Stimulated activated CD8-positive, alpha-beta memory T cell treated with anti-CD3 and anti-CD28 coated beads, Interleukin-4, amount 100 ng/mL, for 1 hour (primary cell): ENCODE measurements at places on chromosomes 2 and 18.

- DNase-seq = no peak
Observed at GRCh38 chr2:118333664-118334063, 245.4 kb downstream of the INSIG2 start.

DNA sequence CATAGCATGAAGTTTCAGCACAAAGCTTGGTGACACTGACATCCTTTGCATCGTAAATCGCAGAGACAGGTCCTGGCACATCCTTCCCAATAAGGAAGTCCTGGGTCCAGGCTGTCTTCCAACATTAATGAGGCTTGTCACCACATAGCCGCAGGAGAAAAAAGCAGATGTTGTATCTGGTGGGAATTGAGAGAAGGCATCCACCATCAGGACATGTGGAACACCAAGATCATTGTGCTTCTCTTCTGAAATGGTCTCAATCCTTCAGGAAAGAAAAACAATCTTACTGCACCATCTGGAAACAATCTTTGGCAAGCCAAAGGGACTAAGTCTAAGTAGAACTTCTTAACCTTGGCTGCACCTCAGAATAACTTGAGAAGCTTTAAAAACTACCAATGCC is 119.0 kb upstream of the ARHGAP28 start:
- DNase-seq = no peak

GRCh38 chr2:64562148-64562784 is 38.1 kb downstream of the AFTPH start:
- DNase-seq = no peak

DNA sequence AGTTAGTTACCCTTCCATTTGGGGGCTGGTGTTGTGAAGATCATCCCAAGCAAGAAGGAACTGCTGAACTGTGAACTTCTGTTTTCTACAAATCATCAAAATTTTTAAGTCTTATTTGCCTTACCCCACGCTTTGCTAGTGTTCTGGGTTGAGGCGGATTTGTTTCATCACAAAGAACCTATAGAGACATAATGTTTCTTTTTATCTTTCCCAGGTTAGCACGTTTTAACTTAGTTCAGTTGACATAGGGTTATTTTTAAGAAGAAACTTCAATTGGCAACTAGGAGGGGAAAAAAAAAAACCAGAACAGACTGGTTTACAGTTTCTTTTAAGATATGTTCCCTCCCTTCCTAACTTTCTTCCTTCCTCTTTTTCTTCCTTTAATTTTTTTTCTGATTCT is 31.1 kb upstream of the CERS6 start:
- DNase-seq = no peak

DNA sequence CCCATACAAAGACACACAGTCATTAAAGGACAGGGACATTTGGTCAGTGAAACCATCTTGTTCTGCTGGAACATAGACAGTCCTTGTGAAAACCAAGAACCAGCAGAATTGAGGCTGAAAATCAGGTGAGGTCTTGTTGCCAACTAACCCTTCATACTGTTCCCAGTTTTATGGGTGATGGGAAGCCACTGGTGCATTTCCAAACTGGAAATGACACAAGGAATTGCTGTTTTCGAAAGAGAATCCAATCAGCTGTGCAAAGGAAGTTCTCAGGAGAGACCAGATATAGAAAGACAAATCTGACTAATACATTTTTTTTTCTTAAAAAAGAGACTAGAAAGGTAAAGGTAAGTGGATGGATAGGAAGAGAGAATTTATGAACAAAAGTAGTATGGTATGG is 948.2 kb downstream of the TSN start:
- DNase-seq = no peak

GRCh38 chr2:73386894-73387636 is 1.4 kb downstream of the ALMS1 start:
- DNase-seq = no peak

- no peak for DNase-seq
Observed at GRCh38 chr2:35986871-35987270, 368.7 kb upstream of the CRIM1 start.

GRCh38 chr2:215958257-215958656 is 55.1 kb downstream of the MREG start:
- no peak for DNase-seq

GRCh38 chr2:168247341-168248261 is at the start of gene STK39:
Gene STK39, minus strand, starts transcription at chr2:168247595. Its CDS starts 160 bp downstream, at chr2:168247435.
- DNase-seq = peak; percentile 50

- no peak for DNase-seq
Observed at GRCh38 chr2:235577404-235578330, 83.8 kb downstream of the AGAP1 start.

DNA sequence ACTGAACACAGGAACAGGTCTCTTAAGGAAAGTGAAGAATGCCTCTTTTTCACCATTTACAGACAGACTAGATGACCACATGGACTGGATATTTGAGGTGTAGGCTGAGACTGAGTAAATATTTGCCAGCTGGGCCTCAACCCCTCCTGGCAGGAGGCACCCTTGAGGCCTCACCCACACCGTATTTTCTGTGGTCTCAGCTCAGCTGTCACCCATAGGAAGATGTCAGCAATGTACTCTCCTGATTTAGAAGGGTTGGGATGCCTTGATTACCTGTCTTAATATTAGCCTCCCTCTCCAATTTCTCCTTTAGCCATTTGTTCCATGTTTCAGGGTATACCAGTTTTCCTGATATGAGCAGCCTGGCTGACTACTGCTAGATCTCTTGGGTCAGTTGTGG is 20.3 kb downstream of the ADCYAP1 start:
- no peak for DNase-seq

GRCh38 chr18:46567196-46567595 is 89.8 kb downstream of the LOXHD1 start:
- no peak for DNase-seq

DNA sequence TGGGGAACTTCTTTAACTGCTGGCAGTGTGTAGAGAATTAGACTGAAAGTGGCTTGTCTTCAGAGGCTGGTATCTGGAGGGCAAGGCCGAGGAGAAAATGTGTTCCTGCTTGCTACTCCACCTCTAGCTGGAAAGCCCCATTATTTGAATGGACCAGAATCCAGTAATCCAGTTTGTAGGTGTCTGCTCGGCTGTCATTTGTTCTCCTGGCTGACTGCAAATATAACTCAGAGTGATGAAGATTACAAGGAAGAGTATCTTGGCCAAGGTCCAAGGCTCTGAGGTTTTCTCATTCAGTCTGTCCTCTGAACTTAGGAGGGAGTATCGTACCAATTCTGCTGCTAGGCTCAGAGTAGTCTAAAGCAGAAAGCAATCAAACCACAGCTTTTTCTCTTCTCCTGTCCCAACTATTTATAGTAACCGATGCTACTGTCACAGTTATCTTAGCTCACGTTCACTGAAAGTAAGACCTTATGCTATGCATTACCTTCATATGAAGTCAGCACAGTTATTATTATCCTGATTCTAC is 228.6 kb downstream of the SETBP1 start:
- no peak for DNase-seq

- peak; percentile 29 for DNase-seq
Observed at GRCh38 chr2:240437861-240438809, 2.7 kb downstream of the GPC1 start.

DNA sequence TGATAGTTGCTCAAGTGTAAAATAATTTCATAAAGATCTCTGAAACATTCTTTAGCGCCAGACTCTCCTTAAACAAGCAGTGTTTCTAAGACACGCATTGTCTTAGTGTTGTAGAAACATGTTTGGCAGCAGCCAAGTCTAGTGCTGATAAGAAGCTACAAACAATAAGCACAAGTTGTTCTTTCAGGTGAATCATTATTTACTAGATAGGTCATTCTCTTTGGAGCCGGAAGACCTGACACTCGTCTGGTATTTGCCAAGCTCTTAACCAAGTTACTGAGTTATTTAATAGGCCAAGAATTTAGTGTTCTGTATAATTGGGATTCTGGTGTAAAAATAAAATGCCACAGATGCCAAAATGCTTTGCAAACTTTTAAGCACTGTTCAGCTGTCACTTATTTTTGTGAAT is 852.1 kb downstream of the CPS1 start:
- no peak for DNase-seq

- DNase-seq = no peak
Observed at GRCh38 chr2:105834931-105835330, 90.2 kb downstream of the NCK2 start.

DNA sequence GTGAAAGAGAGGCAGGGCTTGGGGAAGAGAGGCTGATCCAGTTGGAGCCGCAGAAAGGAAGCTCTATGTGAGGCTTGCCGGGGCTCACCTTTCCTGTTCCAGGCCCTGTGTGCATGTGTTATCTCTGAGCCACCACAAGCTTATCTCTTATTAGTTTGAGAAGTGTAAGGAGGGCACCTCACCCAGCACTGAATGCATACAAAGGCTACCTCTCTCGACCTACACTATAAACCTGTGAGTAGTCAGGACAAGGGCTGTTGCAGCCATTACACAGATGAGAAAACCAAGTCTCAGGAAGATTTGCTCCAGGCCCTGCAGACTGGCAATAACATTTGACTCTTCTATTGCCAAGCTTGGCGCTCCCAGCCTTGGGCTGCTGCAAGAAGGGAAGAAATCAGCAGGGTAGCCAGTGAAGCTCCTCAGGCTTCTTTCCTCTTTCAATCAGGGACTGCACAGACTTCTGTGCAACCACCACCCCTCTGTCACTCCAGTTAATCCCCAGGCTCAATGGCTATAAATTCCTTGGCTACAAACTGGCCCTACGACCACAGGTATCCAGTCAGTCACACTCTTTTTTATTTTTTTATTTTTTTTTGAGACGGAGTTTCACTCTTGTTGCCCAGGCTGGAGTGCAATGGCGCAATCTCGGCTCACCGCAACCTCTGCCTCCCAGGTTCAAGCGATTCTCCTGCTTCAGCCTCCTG is 73.8 kb downstream of the CLHC1 start:
- DNase-seq = no peak

DNA sequence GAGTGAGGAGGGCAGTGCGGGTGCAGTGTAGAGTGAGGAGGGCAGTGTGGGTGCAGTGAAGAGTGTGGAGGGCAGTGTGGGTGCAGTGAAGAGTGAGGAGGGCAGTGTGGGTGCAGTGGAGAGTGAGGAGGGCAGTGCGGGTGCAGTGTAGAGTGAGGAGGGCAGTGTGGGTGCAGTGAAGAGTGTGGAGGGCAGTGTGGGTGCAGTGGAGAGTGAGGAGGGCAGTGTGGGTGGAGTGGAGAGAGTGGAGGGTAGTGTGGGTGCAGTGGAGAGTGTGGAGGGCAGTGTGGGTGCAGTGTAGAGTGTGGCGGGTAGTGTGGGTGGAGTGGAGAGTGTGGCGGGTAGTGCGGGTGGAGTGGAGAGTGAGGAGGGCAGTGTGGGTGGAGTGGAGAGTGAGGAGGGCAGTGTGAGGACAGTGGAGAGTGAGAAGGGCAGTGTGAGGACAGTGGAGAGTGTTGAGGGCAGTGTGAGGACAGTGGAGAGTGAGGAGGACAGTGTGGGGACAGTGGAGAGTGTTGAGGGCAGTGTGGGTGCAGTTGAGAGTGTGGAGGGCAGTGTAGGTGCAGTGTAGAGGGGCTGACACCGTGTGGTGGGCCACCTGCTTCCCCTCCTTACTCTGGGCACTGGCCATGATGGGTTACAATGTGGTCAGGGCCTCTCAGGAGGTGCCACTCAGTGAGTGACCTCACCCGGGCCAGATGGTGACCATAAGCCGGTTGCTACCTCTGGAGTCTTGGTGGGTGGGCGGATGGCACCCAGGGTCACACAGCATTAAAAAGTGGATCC is 28.5 kb downstream of the INPP4A start:
- DNase-seq = no peak
